ENCODE measurements at places on chromosomes 7 and 10.

DNA sequence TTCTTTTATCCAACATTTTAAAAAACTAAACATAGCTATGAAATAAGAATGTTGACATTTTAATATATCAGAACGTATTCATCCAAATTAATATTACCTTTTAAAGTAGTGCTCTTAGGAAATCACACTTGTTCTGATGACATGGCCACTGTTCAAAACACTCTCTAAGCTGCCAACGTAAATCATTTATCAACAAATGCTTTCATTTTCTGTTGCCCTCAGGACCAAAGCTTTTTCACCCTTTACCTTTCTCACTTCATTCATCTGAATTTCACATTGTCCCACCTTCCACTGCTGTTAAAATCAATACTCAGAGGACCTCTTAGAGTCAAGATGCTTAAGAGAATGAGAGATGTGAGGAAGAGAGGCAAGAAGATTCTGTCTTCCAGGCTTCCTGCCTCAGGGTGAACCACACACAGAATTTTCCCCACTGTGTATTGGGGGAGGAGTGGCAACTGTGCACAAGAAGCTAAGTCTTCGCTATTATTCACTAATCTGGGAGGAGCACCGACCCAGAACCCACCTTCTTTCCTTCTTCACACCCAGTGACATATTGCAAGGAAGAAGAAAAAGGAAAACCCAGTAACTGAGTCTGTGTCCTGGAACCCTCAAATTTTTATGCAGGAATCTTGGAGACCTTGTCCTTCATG is 21.0 kb downstream of the HIBADH start:
- no peak for DNase-seq
- no peaks in the 10 kb centered on the region for H3K4me1 ChIP-seq
- no peaks in the 10 kb centered on the region for H3K27me3 ChIP-seq
- H3K36me3 ChIP-seq: no peaks in the 10 kb centered on the region

DNA sequence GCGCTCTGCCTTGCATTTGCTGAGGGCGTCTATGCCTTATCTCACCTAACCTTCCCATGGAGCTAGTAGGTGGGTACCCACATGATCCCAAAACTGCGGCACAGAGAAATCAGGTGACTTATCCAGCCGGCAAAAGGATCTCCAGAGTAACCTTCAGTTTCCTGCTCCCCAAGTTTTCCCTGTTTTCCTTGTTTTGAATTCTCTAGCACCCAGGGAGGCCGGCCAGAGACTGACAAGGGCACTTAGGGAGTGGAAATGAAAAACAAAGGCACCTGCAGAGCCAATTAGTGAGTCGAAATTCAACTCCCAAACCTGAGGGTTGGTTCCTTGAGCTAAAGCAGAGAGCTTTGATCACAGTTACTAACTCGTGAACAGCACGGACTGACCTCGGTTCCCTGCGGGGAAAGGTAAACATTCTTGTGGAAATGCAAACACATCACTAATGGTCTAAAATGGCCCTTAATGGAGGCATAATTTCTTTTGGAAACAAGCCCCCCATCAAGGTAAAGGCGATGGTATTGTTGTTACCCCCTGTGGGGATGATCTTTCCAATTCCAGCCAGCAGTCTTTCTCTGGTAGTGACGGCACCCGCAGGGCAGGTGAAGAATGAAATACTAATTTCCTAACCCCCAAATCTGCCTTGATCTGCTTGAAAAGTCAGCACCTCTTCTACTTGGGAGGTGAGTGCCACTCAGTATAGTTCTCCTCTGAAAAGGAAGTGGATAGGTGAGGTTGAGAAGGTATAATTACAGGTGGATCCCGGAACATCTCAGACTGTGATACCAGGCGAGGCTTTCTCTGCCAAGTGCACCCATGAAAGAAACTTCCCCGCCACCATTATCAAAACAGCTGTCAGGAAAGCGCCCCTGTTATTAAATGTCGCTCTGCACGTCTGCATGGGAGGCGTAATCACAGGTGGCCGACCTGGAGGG is 365.6 kb upstream of the AUTS2 start:
- H3K4me3 ChIP-seq: no peak overlapping the region
- no peaks in the 10 kb centered on the region for H3K36me3 ChIP-seq
- DNase-seq: no peak
- no peaks in the 10 kb centered on the region for H3K27me3 ChIP-seq
- H3K27ac ChIP-seq: no peak overlapping the region

- no peaks in the 10 kb centered on the region for H3K36me3 ChIP-seq
- H3K27ac ChIP-seq: no peak overlapping the region
- DNase-seq: no peak
- H3K4me1 ChIP-seq: no peaks in the 10 kb centered on the region
Measured at GRCh38 chr10:59823111-59823510, 69.9 kb upstream of the MRLN start.

DNA sequence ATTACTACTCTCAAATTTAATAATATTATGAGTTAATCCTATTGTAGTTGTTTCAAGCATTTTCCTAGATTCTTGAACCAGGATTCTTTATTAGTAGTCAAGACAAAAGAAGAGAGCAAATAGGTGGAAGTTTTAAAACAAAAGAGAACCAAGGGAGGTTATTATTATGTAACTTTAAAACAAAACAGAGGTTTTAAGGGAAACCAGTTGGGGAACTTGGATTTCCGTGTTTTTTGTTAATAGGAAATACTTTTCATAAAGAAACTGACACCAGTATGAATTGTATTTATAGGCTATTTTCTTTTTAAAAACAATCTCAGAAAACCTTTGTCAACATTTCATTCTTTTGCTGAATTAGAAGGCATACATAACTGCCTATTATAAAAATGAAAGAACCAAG is 183.9 kb downstream of the WNT2 start:
- H3K36me3 ChIP-seq: no peaks in the 10 kb centered on the region
- no peak for DNase-seq

Data from tibial nerve (tissue), 4 donors.